ENCODE measurements at places on chromosomes 4 and X.

GRCh38 chrX:28229217-28229616, 248.0 kb upstream of the DCAF8L1 start:
- no peak for DNase-seq

- no peak for DNase-seq
These were observed 25.0 kb downstream of the GYPA start for GRCh38 chr4:144115519-144115918.

DNA sequence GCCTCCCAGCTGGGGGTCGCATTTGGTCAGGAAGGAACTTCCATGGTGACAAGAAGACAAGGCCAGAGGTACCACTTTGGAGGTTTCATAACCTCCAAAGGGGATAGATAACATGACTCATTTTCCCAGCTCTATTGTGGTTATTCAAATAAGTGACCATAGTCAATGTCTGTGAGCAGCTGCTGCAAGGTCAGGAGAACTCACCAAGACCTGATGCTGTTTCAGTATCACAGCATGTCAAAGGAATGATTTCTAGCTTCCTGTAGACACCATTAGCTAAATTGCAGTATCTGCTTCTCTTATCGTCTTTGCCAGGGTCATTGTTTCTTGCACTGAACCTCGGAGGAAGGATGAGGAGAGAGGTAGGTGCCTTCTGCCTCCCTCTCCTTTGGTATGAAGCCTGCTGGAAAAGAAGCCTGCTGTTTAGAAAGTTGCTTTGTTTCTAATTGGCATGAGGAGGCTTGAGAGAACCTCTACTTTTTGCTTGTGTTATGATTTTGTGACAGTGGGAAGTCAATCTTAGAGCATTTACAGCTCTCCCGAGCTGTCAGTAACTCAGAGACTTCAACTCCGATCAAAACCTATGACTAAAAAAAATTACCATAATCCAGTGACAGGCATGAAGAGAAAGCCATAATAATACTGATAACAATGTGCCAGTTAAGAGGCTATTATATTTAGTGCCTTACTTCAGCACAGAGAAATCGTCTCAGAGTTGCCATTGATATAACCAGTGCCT, 38.0 kb upstream of the GATB start:
- DNase-seq: no peak

- DNase-seq: no peak
These were observed 48.6 kb upstream of the ARSJ start for GRCh38 chr4:114028071-114028470.

GRCh38 chrX:71393919-71394318, 27.8 kb downstream of the TAF1 start:
- DNase-seq: no peak

DNA sequence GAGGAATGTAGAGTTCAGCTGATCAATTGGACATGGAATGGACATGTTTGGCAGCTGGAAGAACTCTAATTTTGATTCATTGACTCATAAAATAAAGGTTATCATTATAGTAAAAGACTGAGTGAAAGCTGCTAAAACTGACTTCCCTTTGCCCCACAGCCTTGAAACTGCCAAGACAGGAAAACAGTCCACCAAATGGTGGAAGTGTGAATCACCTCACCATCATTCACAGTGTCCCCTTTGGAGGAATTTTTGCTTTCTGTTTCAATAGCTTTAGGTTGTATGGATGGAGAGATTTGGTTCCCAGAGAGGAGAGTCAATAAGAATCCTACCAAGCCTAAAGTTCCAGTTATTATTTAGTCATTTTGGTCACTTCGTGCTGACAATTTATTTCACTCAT, 20.8 kb upstream of the FREM3 start:
- no peak for DNase-seq

GRCh38 chr4:38762560-38762959, 20.2 kb downstream of the TLR10 start:
- DNase-seq: no peak

DNA sequence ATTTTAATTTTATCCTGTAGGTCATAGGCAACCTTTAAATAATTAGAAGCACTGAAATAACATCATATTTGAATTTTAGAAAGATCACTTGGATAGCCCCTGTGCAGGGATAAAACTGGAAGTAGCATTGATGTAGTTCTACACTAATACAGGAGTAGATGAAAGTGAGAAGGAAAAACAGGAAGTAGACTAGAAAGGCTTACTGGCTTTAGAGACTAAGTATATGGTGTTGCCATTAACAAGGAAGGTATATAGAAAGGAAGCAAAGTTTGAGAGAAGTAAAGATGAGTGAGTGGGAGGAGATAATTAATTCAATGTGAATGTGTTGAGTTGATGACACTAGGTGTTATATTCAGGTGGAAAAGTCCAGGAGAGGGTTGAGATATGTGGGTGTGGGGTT, 73.1 kb upstream of the EPGN start:
- no peak for DNase-seq

GRCh38 chrX:38275615-38276014, 51.7 kb downstream of the RPGR start:
- peak; percentile 87 for DNase-seq

DNA sequence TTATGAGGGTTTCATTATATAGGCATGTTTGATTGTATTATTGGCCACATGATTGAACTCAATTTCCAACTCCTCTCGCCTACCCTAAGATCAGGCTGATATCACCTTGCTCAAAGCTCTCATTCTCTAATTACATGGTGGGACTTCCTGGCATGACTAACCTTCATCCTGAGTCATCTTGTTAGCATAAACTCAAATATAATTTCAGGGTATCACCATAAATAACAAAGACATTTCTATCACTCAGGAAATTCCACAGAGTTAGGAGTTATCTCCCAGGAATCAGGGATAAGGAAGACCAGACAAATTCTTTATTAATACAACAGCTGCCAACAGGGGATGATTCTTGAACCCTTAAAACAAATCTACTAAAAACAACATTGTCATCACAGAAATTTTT, 90.7 kb downstream of the NDST3 start:
- no peak for DNase-seq

GRCh38 chrX:2521092-2521926, 20.5 kb upstream of the DHRSX start:
- DNase-seq: peak; percentile 37

- no peak for DNase-seq
These were observed 29.2 kb downstream of the CNGA2 start for GRCh38 chrX:151763711-151764110.

- DNase-seq: no peak
These were observed 2120.5 kb downstream of the PCDH7 start for GRCh38 chr4:32840461-32841189.

GRCh38 chr4:28449085-28449484, 1588.4 kb downstream of the STIM2 start:
- no peak for DNase-seq

DNA sequence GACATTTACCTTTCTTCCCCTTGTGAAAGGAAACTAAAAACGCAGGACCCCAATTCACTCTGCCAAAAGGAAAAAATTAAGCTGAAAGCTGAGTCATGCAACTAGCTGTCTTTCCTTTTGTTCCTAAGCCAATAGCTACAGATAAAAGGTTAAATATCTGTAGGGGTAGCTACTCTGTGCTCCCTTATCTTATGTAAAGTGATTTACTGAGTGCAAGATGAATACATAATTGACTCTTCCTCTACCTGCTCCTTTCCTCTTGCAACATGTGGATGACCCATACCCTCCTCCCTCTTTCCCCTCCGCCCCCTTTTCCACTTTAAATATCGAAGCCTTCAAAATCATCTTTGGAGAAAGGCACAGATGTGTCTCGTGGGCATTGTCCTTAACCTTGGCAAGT, 68.0 kb upstream of the ZNF157 start:
- no peak for DNase-seq

DNA sequence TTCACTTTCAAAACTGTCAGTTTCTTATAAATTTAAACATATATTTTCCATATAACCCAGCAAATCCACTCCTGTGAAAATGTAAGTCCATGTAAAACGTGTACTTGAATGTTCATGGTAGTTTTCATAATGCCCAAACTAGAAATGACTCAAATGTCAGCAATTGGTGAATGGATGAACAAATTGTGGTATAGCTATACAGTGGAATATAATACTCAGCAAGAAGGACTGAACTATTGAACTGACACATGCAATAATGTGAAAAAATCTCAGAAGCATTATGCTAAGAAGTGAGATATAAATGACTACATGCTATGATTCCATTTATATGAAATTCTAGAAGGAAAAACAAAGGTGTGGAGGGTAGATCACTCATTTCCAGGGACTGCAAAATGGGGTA, 52.2 kb downstream of the USP53 start:
- DNase-seq: no peak

DNA sequence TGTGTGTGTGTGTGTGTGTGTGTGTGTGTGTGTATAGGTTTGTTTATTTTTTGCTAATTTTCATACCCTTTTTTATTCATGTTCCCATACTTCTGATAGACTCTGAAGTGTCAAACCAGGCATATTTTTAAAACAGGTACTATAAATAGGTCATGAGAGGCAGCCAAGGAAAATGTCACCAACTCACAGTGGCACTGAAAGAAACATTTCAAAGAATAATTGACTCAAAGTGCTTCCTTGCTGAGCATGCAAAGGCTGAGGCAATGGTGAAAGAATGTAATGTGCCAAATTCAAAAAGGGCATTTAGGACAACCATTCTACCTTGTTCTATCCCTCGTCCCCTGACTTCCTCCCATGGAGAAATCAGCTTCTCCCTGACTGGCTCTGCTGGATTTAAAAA, 95.5 kb downstream of the EIF4E start:
- no peak for DNase-seq

DNA sequence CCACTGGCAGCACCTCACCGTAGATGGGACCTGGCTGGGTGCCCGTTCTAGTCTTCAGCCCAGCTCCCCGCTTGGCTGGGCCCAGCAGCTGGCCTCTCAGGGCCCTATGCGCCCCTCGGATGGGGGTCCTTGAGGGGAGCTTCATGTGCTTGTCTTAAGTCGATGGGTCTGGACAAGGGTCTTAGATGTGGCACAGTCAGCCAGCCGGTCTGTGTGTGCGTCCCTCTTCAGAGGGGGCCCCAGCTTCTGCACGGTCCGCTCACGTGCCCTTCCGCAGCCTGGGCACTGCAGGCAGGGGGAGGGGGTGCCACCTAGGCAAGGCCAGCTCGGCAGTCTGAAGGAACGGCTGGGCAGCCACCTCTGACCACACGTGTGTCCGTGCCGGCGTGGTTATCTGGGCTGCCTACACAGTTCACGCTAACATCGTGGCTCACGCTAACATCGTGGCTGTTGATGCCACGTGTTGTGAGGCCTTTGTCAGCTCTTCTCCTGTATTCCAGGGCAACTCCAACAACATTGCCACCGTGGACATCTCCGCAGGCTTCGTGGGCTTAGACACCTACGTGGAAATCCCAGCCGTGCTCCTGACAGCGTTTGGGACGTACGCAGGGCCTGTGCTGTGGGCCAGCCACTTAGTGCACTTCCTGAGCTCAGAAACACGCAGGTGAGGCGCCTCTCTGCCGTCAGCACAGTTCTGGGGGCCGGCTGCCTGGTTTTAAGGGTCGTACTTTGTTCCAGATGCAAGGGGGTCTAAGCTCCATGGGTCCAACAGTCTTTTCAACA, 34.5 kb downstream of the PIGG start:
- DNase-seq: no peak

GRCh38 chrX:24259544-24260240, 54.2 kb downstream of the SUPT20HL2 start:
- peak; percentile 74 for DNase-seq

DNA sequence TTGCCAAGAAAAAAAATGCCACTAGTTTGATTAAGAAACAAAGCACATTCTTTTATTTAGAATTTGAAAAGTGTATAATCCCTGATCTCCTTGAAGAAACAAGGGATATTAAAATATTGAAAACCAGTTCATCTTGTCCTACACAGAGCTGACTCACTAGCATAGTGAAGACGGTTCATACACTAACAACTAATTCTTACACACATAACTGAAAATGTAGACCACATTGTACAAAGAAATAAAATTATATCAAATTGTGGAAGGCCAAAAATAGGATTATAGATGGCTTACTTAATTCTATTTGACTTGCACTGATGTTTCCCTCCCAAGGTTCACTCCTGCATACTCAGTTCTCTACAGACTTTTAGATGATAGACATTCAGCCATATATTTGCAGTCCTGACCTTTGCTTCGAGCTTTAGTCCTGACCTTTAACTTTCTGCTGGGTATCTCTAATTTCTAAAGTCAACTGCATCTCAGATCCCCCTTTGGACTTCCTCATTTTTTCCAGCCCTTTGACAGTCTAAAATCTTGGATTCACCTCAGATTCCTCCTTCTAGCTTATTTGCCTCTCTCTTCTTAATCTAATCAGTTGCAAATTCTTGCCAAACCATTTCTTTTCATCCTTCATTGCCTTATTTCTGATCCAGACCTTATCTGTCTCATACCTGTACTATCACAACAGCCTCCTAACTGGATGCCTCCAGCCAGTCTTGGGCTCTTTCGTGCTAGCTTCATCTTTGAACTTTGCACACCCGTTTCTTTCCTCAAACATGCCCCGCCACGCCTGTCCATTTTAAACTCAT, 4.5 kb upstream of the WWC2 start:
- no peak for DNase-seq

DNA sequence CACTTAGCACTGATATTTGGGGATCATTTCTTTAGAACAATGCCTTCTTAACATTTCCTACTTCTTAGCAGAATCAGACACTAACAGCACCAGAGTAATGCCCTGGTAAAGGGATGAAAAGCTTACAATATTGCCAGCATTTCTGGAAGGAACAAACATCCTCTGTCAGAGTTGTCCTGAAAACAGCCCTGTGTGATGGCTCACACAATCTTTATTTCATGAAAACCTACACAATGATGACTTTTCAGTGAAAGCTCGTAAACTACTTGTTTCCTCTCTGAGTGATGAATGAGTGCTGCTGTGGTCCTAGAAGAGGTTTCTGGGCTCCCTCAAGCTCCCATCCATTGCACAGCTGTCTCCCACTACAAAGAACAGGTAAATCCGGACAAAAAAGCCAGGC, 52.8 kb downstream of the GPC4 start:
- DNase-seq: no peak

DNA sequence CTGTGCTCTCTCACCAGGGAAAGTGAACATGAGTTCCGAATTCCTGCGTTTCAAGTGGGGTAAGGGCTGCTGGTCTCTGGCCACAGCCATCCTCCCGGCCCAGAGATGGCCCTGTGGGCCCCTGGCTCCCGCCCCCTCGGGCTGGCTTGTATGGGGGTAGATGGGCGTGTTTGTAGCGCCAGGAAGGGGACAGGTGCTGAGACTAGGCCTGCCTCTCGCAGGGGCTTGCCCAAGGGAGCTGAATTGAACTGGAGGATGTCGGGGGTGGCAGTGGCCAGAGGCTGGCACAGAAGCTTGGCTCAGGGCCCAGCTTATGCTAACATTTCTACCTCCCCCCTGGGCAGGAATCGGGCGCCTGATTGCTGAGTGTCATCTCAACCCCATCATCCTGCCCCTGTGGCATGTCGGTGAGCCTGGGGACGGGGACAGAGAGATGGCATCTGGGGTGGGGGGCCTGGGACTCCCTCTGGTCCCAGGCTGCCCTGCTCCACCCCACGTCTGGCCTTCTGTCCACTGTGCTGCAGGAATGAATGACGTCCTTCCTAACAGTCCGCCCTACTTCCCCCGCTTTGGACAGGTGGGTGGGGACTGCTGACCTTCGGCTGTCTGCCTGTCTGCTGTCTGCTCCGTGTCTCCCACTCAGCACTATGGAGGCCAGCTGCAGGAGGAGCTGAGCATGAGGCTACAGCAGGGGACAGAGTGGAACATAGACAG, 8.5 kb downstream of the TAFAZZIN start:
- no peak for DNase-seq

GRCh38 chrX:5537098-5537497, 691.6 kb downstream of the NLGN4X start:
- no peak for DNase-seq

Measured in AG10803 (cell line).